Stomach (tissue), 19 donors: ENCODE measurements at places on chromosomes 1 and 21. TPM values are rescaled to one million over a fixed set of nuclear protein-coding genes. Genes with fewer than 3 reads are reported as not detected.

The PPM1J gene
- total RNA-seq = 0.87 TPM

- DNase-seq = no peak
Observed at GRCh38 chr1:207748737-207749528, 2.9 kb upstream of the CD46 start.

DNA sequence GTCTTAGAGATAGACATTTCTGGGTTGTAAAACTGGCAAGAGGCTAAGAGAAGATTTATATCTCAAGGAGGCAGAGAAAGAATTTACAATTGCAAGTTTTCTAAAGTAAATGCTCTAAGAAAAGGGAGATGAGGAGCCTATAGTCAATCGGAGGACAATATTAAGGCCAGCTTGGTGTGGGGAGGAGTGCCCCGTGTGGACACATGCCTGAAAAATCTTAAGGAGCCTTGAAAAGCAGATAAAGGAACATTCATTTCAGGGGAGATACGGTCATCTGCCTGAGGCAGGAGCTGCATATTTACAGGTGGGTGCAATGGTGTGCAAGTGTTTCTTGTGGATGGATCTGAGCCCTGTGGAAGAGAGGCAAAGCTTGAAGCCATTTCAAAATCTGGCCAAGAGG lies 25.6 kb downstream of the FCRL2 start:
- no peak for DNase-seq

DNA sequence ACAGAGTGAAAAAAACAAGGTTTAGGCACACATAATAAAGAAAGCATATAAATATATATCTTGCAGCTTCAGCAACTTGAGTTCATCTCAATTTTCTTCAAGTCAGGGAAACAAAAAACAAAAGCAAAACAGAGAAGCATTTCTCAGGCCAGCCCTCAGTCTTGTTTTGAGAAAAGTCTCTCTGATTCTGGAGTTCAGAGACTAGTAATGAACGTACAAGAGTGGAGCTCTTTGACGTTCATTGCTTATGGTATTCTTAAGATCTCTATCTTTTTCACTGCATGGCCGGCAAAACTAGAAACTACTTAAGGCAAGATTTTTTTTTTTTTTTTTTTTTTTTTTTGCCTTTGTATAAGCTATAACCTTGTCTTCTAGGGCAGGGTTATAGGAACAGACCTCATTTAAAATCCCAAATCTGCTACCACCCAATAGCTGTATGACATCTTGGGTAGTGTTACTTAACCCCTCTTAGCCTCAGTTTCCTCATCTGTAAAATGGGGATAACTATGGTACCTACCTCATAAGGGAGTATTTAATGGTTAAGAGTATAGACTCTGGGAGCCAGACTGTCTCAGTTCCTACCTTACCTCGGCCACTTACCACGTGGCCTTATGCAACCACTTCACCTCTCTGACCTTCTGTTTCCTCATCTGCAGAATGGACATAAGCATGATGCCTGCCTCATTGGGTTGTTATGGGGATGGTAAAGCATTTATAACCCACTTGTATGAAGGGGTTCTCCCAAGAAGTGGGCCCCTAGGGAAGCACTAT lies 33.6 kb downstream of the LMO4 start:
- no peak for DNase-seq

DNA sequence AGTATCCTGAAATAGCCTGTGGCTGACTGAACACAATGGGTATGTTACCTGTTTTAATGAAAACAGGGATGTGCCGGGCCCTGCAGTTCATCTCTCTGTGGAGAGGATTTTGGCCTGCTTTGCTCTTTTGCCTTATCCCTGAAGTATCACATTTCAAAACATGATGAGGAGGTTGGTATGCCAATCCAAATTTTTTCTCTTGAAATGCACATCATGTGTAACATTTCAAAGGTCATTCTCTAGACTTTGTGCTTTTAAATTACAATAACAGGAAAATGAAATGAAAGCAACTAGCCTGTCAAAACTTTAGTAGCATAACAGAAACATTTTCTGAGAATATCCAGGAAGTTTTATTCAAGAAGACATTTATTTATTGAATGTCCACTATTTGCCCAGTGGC lies 118.9 kb downstream of the SLC44A5 start:
- no peak for DNase-seq

The KRTAP20-4 gene
- total RNA-seq = not detected

- DNase-seq = peak; percentile 95
Observed at GRCh38 chr1:46179138-46180081, 3.1 kb upstream of the P3R3URF start.

DNA sequence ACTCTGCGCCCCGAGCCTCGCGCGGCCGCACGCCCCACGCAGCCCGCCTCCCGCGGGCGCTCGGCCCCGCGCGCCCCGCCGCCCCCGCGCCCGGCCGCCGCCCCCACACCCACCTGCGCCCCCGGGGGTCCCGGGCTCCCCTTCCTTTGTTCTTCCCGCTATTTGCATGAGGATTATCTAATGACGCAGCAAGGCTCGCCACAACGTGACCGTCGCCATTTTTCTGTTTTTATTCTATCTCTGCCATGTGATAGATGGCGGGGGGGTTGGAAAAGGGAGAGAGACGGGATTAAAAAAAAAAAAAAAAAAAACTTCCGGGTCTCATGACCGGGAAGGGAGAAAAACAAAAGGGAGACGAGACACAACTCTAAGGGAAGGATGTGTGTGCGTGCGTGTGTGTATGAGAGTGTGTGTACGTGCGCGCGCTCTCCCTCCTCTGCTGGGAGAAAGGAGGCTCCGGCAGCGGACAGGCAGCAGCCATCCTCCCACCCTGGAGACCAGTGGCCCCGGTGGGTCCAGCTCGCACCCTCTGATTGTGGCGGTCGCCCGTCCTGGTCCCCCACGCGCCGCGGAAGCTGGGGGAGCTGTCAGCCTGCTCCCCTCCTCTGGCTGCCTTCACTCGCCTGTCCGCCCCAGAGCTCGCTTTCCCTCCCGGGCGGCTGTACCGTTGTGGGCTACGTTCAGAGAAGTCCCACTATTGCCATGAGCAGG lies 80.4 kb upstream of the AK4 start:
- DNase-seq = peak; percentile 93

DNA sequence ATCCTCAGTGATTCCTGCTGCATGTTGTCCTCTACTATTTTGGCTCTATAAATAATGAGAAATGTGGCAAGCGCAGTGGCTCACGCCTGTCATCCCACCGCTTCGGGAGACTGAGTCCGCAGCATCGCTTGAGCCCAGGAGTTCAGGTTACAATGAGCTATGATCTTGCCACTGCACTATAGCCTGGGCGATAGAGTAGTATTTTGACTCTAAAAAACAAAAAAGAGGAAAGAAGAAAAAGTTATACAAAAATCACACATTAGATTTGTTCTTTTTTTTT lies 756 bp upstream of the SLC25A44 start:
- DNase-seq = no peak

DNA sequence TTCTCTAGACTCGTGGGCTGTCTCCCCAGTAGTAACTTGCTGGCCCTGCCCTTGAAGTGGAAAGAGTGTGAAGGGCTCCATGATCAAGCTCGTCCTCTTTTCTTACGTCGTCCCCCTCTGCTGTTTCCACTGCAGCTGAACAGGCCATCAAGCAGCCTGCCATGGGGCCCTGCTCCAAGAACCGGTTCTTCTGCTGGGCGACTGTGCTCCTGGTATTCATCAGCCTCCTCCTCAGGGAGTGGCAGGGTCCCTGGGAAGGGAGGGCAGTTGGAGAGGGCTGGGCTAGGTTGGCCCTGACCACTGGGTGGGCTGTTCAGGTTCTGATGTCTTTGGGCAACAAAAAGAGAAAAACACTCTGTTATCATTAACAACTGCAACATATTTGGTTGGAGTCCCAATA lies 151.5 kb downstream of the FCRL5 start:
- DNase-seq = no peak

The UBE2U gene
- total RNA-seq = not detected

GRCh38 chr1:88111816-88112215 lies 572.3 kb upstream of the PKN2 start:
- no peak for DNase-seq

DNA sequence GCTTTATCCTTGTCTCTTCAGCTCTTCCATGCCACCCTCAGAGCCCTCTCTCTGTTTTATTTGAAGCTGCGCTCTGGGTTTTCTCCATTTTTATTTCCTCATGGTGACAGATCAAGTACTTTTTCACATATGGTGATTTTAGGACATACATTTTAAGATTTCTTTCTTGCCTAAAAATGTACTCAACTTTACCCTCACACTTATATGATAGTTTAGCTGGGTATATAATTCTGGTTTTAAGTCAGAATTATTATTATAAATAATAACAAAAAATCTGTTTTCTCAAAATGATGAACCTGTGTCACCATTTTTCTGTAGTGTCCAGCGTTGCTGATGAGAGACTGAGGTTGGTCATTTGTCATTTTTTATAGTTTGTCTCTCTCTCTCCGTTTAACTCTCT lies 754 bp upstream of the KRTAP10-5 start:
- no peak for DNase-seq

- DNase-seq = no peak
Observed at GRCh38 chr1:94101613-94102525, 19.1 kb downstream of the ABCA4 start.

GRCh38 chr21:40766381-40766780 lies 80.6 kb downstream of the DSCAM start:
- DNase-seq = no peak

DNA sequence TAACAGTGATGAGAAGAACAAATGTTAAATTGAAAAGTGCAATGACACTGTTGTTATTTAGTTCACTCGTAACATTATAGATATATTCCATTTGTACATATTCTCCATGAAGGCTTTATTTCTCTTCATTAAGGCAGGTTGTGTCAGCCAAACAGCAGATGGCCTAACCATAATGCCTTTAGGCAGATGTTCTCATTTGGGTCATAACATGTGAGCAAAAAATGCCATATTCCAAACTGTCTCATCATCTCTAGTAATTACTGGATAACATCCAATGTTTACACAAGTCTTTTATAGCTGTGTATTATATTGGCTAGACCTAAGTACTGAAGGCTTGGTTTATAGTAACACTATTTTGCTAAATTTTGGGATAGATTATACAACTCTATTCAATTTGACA lies 87.2 kb upstream of the CHODL start:
- no peak for DNase-seq

GRCh38 chr1:53878492-53879105 lies 11.0 kb downstream of the YIPF1 start:
- DNase-seq = no peak

- no peak for DNase-seq
Observed at GRCh38 chr1:63849149-63849548, 75.3 kb downstream of the ROR1 start.

The MMP23B gene
- 15.1 TPM for total RNA-seq

DNA sequence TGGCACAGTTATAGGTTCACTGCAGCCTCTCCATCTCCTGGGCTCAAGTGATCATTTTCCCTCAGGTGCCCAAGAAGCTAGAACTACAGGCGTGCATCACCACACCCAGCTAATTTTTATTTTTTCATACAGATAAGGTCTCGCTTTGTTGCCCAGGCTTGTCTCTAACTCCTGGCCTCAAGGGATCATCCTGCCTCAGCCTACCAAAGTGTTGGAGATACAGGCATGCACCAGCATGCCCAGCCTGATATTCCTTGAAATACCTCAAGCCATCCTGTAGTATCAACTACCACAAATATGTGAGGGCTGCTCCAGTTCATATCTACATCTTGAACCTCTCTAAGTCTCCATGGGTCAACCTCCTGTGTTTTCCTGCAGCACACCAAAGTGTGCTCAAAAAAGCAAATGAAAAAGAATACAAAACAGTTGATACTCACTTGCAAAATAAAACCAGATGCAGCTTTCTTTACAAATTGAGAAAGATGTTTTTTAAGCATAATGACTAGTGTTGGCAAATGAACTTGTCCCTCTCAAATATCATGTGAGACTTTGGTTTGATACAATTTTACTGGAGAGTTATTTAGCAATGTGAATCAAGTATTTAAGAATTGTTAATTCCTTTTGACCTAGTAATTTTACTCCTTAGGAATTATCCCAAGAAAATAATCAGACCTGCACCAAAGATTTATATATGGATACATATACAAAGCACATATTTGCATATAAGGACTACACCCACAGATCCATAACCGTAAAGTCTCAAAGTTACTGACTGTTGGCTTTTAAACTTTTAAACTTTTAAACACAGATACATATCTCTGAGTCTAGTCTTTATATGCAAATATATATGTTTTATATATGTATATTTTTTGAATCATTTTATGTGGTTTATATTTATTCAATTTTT lies 197.7 kb downstream of the NRIP1 start:
- DNase-seq = no peak

DNA sequence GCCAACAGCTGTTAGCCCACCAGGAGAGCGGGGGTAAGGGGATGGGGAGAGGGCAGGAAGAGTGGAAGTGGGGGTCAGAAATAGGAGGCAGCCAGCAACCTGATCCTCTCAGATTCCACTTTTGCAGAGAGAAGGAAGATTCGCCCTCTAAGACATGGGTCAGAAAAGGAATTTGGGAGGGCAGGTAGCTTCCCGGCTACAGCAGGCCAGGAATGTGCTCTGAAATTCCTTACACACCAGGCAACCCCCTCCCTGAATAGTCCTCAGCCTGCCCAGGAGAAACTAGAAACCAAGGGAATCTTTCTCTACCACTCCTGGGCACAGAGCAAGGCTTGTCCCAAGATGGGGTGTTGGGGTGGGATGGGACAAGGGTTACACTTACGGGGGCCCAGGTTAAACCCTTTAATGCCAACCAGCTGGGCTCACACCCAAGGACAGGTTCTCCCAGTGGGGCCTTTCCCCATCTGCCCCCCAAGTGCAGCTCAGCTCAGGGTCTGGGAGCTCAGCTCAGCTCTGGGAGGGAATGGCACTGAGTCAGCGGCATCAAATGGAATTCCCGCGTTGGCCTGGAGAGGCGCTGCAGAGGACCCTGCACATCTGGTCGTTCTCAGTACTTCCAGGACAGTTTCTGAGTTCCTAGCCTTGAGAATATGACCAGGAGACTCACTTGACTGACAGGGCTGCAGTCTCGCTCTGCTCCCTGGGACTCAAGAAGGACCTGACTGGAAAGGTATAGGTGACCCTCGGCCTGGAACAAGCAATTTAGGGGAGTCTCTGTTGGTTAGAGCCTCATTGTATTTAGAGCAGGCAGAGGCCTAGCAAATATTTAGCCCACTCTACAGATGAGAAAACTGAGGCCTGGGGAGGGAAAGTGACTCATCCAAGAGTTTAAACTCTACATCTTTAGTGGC lies 761 bp downstream of the TNNT2 start:
- DNase-seq = peak; percentile 38

GRCh38 chr1:36760081-36760480 lies 274.2 kb downstream of the GRIK3 start:
- no peak for DNase-seq

- DNase-seq = no peak
Observed at GRCh38 chr1:112548547-112548946, 39.8 kb downstream of the WNT2B start.

The SLAMF9 gene
- not detected for total RNA-seq

The RAVER2 gene
- 18.0 TPM for total RNA-seq

- DNase-seq = no peak
Observed at GRCh38 chr1:75087278-75087677, 46.9 kb upstream of the LHX8 start.
